ENCODE measurements at places on chromosomes 4 and X.

- DNase-seq: no peak
Measured at GRCh38 chr4:108502356-108502755, 118.0 kb upstream of the RPL34 start.

GRCh38 chrX:119887721-119888425 lies 7.8 kb upstream of the AKAP14 start:
- peak; percentile 52 for DNase-seq

DNA sequence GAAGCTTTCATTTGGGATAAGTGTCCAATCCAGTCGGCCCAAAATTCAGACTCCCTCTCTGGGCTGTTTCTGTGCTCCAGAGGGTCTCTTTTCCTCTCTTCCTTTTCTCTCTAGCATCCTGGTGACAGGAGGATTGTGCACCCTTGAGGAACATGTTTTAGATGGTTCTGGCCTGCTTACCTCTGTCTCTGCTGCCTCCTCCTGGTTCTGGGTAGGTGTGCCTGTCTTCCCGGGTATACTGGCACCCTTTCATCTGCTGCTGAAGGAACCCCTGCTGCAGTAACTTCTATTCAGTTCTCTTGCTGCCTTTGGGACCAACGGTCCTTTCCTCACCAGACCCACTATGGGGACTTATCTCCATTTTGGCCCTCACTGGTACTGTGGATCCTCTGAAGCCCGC lies 53.2 kb downstream of the HMGB2 start:
- DNase-seq: no peak

DNA sequence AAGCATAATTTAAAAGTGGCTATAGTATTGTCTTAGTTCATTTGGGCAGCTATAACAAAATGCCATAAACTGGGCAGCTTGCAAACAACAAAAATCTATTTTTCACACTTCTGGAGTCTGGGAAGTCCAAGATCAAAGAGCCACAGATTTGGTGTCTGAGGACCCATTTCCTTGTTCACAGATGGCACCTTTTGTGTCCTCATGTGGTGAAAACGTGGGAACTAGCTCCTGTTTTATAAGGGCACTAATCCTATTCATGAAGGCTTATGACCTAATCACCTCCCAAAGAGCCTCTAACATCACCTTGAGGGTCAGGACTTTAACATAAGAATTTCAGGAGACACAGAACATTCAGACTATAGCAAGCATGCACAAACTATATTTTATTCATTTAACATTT lies 126.5 kb upstream of the WDFY3 start:
- no peak for DNase-seq

- no peak for DNase-seq
Measured at GRCh38 chr4:168629566-168629965, 132.7 kb downstream of the PALLD start.
